Stimulated activated CD8-positive, alpha-beta memory T cell treated with anti-CD3 and anti-CD28 coated beads, Interleukin-2, amount 100 ng/mL, for 1 hour (primary cell): ENCODE measurements at places on chromosomes 11 and 22.

- DNase-seq, result no peak
Measured at GRCh38 chr11:119592642-119593041, 136.4 kb downstream of the NECTIN1 start.

DNA sequence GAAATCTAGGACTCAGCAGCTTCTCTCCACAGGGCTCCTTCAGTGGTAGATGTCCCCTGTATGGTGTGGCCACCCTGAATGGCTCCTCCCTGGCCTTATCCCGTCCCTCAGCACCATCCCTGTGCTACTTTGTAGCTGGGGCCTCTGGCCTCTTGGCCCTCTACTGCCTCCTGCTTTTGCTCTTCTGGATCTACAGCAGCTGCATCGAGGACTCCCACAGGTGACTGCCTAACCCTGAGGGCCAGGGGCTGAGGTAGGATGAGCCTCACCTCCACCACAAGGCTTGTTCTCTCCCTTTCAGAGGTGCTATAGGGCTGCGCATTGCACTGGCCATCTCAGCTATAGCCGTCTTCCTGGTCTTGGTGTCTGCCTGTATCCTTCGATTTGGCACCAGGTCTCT lies 1.8 kb downstream of the TMEM179B start:
- no peak for DNase-seq

DNA sequence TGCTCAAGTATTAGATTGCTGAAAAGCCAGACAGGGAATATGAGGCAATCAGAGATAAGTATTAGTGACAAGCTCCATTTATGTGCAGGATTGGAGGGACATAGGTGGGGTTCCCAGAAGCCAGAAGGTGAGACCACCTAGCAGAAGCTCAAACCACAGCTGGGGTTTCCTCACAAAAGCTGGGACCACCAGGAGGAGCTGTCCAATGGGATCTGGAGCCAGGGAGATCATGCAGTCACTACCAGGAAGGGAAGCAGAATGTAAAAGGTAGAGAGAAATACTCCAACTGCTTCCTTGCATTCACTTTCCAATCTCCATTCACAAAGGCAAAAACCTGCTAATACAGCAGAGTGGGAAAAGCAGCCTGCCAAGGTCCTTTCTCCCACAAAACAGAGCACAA lies 5.2 kb upstream of the FSHB start:
- DNase-seq, result no peak

GRCh38 chr22:38549101-38549894 lies 20.7 kb downstream of the DMC1 start:
- no peak for DNase-seq

DNA sequence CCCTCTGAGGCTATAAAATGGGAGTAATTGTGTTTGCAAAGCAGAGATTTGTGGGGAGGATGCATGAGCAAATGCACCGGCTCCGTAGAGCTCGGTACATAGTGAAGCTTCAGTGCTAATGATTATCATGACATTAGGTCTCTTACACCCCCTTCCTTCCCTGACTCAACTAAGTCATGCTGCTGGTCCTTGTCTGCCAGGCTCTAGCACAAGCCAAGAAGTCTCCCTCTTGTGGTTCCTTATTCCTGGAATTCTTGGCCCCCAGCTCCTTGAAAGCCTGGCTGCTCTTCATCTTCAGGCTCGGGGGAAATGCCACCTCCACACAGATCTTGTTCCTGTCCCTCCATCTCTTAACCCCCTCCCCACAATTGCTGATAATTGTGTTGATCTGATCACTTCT lies 45.7 kb upstream of the SYT13 start:
- DNase-seq, result no peak

- no peak for DNase-seq
Measured at GRCh38 chr11:58739725-58740430, 8.1 kb upstream of the GLYAT start.

DNA sequence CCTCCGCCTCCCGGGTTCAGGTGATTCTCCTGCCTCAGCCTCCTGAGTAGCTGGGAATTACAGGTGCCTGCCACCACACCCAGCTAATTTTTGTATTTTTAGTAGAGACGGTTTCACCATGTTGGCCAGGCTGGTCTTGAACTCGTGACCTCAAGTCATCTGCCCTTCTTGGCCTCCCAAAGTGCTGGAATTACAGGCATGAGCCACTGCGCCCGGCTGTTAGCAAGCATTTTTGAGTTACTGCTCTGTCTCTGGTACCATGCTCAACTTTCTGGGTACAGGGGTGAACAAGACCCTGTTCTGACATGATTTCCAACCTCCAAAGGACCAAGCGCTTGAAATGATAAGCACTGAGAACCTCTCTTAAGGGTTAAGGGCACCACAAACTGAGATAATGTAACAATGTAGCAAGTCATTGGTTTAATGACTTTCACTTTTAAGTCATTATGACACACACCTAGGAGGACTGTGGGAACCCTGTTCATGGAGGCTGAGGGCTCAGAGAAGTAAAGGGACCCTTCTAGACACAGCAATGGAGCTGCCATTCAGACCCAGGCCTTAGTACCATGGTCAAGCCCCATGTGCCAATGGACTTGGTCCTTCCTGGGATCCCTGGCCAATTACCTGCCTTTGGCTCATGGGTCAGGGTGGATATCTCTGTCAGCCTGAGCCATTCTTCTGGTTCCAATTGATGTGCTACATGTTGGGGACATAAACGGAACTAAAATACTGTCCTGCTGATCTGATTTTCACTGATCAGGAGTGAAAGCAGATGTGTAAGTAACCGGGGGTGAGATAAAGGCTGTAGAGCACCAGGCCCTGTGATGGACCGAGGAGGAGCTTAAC lies 11.6 kb downstream of the SLC3A2 start:
- no peak for DNase-seq

GRCh38 chr11:115929618-115930129 lies 425.5 kb upstream of the CADM1 start:
- DNase-seq, result no peak

GRCh38 chr11:31799435-31800397 lies 11.4 kb downstream of the PAX6 start:
- no peak for DNase-seq

DNA sequence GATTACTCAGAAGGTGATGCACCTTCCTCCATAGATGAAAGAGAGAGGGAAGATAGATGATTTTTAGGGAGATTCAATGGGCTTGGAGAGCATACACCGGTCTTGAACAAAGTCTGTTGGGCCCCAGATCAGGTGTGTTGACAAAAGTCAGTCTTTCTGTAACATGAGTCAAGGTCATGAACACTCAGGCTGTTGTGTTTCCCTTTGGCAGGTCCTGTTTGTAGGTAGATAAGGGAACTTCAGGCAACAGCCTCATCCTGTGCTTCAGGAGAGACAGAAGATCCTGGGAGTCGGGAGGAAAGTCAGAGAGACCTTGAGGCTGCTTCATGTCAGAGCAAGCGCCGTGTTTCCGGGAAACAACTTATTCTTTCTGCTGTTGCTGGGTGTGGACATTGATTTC lies 703.1 kb downstream of the BRD1 start:
- DNase-seq, result no peak

- DNase-seq, result no peak
Measured at GRCh38 chr22:39349506-39349966, 255 bp upstream of the SYNGR1 start.
